ENCODE measurements at places on chromosomes 5 and 9. TPM values are rescaled to one million over a fixed set of nuclear protein-coding genes. Genes with fewer than 3 reads are reported as not detected.

The TDRD7 gene
- 21.7 TPM for total RNA-seq

GRCh38 chr5:139298242-139298641, 4.7 kb downstream of the MATR3 start:
- no peaks in the 10 kb centered on the region for H3K27me3 ChIP-seq
- peak overlapping the region; percentile 14 for H3K27ac ChIP-seq
- DNase-seq, result no peak
- H3K36me3 ChIP-seq, result peaks cover 61% of the 10 kb centered on the region
- H3K4me3 ChIP-seq, result peak overlapping the region; percentile 98

DNA sequence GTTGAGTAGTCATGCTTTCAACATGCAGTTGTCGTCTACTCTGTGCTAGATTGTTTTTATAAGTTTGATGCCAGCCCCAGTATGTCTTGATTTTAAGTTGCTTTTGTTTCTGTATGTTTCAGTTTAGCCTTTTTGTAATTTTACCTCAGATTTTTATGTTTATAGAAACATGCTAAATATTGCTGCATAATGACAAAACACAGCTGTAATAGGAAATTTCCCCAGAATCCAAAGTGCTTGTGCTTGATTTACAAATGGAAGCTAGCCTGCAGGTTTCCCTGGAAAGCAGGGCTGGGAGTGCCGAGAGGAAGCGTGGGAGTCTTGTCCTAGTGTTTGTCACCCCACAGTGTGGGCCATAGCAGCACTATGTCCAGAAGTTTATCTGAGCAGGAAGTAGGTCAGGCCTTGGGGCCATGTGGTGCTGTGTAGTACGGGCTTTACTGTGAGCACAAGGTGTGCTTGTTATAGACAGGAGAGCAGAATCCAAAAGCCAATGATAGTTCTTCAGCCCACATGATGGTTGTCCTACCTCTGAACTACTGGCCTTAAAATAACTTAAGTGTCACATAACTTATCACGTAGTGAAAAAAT, 100.0 kb upstream of the NREP start:
- no peak for DNase-seq
- no peak overlapping the region for H3K27ac ChIP-seq
- no peak overlapping the region for H3K4me3 ChIP-seq
- no peaks in the 10 kb centered on the region for H3K36me3 ChIP-seq
- no peaks in the 10 kb centered on the region for H3K27me3 ChIP-seq

- no peaks in the 10 kb centered on the region for H3K27me3 ChIP-seq
- DNase-seq, result no peak
- no peak overlapping the region for H3K4me3 ChIP-seq
- H3K27ac ChIP-seq, result no peak overlapping the region
Measured at GRCh38 chr5:77561965-77562364, 69.8 kb upstream of the WDR41 start.

DNA sequence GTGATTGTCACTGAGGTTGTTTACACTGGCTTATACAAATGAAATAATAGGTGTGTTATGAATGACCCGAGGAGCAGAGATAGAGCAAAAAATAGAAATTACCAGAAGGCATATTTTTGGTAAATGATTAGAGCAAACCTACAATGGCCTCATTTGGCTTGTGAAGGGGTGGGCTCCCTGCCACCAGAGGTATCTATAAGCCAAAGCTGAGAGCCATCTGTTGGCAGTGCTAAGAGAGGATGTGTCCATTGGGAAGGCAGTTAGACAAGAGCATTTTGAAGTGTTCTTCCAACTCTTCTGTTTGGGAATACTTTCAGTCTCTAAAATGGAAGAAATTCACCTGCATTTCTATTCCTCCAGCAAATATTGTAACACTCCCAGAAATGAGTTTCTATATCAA, 10.6 kb downstream of the NIPAL4 start:
- DNase-seq, result no peak
- H3K36me3 ChIP-seq, result no peaks in the 10 kb centered on the region
- H3K4me1 ChIP-seq, result no peaks in the 10 kb centered on the region
- no peak overlapping the region for H3K4me3 ChIP-seq

- H3K4me3 ChIP-seq, result no peak overlapping the region
- no peak overlapping the region for H3K27ac ChIP-seq
- no peaks in the 10 kb centered on the region for H3K27me3 ChIP-seq
Measured at GRCh38 chr5:39466846-39467245, 42.1 kb upstream of the DAB2 start.
